Thymus (tissue), 14 donors: ENCODE measurements at places on chromosomes 13 and 19.

GRCh38 chr19:15464394-15465385 lies at the start of gene RASAL3:
Gene RASAL3, minus strand, starts transcription at chr19:15464544. Its CDS starts 186 bp downstream, at chr19:15464358.
- DNase-seq, result no peak

DNA sequence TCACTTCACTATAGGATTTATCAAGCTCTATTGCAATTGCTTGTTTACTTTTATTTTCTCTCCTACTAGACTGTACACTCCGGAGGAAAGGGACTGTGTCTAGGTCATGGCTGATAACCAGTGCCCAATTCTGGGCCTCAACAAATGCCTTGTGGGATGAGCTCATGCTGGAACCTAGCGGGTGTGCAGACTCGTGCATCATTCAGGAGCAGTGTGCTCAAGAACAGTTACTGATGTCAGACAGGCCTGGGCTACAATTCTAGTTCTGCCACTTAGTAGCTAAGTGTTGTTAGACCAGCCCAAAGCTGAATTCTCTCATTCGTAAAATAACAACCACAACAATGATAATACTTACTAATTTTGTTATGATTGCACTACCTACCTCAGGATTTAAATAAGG lies 95.4 kb downstream of the CYSLTR2 start:
- no peak for DNase-seq

DNA sequence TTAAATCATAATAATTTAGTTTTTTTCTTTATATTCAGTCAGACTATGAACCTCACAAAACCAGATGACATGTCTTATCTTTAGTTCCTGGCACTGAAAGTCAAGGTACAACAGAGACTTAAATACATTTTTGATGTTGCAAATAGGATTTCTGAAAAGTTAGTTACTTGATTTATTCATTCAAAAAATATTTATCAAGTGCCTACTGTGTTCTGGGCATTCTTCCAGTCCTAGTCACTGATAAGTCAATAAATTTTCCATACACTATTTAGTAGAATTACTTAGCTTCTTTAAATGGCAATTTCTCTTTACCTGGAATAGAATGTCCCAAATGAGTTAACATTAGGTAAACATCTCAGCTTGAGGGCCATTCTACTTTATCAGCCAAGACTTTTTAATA lies 938.3 kb upstream of the PCDH9 start:
- DNase-seq, result no peak

- DNase-seq, result no peak
Observed at GRCh38 chr13:91292630-91293221, 54.8 kb upstream of the MIR17HG start.
